ENCODE measurements at places on chromosomes 6 and 20. TPM values are rescaled to one million over a fixed set of nuclear protein-coding genes. Genes with fewer than 3 reads are reported as not detected.

Gene C6orf58
- not detected for total RNA-seq

Gene SLC22A16
- total RNA-seq = not detected

Gene TJAP1
- total RNA-seq = 10.7 TPM

Gene OTOR
- not detected for total RNA-seq

Gene ME1
- 8.3 TPM for total RNA-seq

Gene FBXO5
- 19.2 TPM for total RNA-seq

Gene CALHM6
- total RNA-seq = 0.31 TPM

Gene FKBP1C
- total RNA-seq = 0.79 TPM

Gene PPP1R14C
- total RNA-seq = 11.3 TPM

Gene ACOT13
- total RNA-seq = 9.9 TPM

Gene ERVFRD-1
- total RNA-seq = not detected

Gene RAET1L
- total RNA-seq = not detected

Gene TCF15
- total RNA-seq = not detected

Gene SLC22A7
- total RNA-seq = not detected

Gene TBCC
- 40.6 TPM for total RNA-seq

Gene SLC44A4
- 0.13 TPM for total RNA-seq

Gene IL17F
- total RNA-seq = not detected
